Activated B cell treated with CpG ODN at 0.5 μM for 24 hours (primary cell): ENCODE measurements at places on chromosomes 12 and 14.
A peak's percentile ranks its signal among the peaks of the same experiment; 100 is the strongest.

GRCh38 chr14:106268013-106268727 is 741.8 kb downstream of the TMEM121 start:
- DNase-seq = peak; percentile 58

DNA sequence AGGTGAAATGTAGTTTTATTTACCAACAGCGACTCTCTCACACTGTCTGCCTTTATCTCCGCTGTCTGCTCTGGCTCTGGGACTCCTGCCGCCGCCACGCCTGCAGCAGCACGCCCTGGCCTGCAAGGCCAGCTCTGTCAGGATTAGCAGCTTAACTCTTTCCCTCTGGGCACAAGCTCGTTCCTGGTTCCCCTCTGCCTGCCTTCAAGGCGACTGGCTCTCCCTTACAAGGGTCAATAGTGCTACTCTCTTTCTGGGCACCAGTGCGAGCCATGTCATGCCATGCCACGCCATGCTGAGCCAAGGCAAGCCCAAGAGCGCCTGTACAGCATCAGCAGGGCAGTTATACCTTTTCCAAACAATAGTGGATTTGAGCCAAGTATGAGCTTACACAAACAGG is 3.6 kb upstream of the CLEC2B start:
- DNase-seq = no peak

DNA sequence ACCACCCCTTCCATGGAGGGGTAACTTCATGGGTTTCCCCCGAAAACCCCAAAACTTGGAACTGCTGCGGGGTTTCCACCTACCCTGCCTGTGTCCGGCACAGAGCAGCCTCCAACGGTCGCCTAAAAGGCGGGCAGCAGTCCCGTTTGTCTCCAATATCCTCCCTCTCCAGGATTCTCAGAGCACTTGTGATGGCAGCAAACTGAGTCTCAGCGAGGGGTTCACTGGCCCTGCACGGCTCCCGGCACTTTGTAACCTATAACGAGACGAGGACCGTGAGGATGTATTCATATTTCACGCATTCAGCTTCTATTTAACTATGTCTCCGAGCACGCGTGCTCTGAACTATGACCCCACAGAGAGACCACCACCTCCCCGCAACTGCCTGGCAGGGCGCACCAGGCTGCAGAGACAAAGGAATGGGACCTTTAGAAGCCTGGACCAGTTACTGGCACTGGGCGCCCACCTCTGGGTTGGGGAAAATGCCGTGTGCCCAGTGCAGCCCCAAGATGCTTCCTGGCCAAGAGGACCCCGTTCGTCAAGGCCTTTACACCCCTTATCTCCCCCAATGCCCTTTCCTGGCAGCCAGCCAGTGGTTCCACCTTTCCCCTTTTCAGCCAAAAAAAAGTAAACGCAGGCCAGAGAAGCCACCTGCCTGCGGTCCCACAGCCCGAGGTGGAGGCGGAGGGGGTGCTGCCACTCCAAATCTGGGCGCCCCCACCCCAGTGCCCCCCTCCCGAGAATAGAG is 173.1 kb upstream of the RTL1 start:
- peak; percentile 10 for DNase-seq

GRCh38 chr12:118418385-118419057 is 42.2 kb downstream of the SUDS3 start:
- DNase-seq = no peak

DNA sequence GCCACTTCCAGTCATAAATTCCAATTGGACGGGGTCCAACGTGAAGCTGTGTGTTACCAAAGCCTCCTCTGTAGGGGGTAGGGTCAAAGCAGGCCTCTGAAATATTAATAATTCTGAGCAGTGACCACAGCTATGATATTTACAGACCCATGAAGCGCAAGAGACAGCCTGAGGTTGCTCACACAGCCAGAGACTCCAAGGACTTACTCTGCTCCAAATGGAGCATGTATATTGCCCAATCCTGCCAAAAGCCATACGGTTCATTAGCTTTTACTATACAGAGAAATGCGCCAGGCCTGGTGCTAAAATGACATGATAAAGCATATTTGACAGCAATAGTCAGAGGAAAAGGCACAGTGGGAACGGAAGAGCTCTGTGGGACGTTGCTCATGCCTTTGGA is 151.3 kb downstream of the PAH start:
- no peak for DNase-seq

DNA sequence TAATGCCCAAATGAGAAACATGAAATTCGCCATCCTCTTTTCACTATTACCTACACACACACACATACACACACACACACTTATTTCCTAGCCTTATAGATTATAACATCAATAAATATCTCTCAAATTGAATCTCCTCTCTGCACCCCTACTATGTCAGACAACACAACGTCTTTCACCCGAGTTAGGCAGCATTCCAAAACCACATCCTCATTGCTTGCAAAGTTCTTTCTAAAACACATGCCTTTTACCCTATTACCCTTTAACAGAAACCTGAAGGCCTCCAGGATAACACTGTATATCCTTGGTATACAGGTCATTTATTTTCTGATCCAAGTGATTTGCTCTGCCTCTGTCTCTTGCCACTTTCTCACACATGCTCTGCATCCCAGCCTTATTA is 56.3 kb downstream of the KCNH5 start:
- no peak for DNase-seq

- peak; percentile 26 for DNase-seq
Measured at GRCh38 chr12:122399592-122400373, 22.7 kb downstream of the CLIP1 start.
